ENCODE measurements at places on chromosomes 5 and 9.

- no peak for DNase-seq
Measured at GRCh38 chr9:130847306-130848217, 12.5 kb downstream of the ABL1 start.

GRCh38 chr5:181063514-181063913 lies 23.4 kb downstream of the BTNL9 start:
- no peak for DNase-seq

DNA sequence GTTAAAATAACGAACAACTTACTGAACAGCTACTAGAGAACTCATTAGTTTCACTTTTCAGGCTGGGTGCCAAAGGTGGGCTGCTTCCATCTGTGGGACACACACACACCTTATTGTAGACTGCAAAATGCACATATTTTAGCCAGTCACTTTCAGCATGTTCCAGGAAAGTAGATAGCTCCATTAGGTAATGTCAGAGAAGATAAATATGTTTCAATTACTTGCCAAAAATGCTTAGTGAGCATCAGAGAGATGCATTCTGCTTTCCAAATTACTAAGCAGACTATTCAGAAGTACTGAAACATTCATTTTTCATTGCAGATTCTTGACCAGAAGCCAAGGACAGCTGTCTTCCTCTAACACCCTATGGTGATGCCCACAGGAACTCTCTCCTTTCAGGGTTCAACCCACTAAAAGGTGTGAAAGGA lies 56.2 kb upstream of the APC start:
- DNase-seq, result no peak

GRCh38 chr5:175707751-175708375 lies 50.0 kb downstream of the HRH2 start:
- DNase-seq, result no peak

DNA sequence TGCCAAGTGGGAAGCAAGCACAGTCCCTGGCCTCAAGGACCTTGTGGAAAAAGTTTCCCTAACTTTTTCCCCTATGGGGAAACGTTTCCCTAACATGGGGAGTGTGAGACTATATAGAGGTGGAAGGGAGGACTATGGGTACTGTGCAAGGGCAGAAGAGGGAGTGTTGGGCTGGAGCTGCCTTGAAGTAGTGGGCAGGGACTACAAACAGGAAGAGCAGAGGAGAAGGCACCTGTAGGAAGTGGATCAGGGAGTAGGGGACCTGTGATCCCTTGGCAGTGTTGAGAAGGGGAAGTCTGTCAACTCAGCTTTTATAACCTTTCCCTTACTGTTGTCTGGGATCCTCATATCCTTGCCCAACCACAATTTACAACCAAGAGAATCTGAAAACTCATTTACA lies 1.4 kb downstream of the CMYA5 start:
- no peak for DNase-seq

- DNase-seq, result peak; percentile 21
Measured at GRCh38 chr9:107929443-107929842, 439.9 kb upstream of the KLF4 start.

GRCh38 chr9:72213906-72214305 lies 64.7 kb downstream of the GDA start:
- no peak for DNase-seq

GRCh38 chr5:89697581-89697980 lies 712.0 kb downstream of the CETN3 start:
- no peak for DNase-seq

GRCh38 chr9:120918931-120919842 lies 7.4 kb downstream of the TRAF1 start:
- no peak for DNase-seq

DNA sequence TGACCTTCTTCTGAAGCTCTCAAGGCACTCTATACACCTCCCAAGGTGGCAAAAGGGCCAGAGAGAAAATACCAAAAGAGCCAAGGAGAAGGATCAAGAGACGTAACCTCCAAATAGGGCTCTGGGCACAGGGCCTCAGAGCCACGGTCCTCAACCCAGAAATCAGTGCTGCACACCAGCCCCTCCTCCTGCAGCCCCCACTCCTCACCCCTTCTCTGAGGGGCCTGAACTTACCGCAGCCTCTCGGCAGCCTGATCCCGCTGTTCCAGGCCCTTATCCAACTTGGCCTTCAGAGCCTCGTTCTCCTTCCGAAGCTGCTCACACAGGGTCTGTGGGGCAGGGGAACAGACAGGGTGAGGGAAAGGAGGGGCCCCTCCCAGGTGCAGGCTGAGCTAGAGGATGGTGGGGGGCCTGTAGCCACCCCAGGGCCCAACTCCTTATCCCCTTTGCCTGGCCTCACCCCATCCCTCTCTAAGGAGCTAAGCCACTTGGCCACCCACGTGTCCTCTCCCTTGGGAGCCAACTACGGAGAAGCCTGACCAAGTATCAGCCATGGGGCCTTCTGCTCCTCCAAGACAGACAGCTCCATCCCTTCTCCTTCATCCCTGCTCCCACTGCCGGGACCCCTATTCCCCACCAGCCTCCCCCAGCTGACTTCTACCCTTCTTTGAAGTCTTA lies 28.8 kb downstream of the TNIP1 start:
- no peak for DNase-seq

GRCh38 chr9:133342570-133342969 lies 5.4 kb downstream of the MED22 start:
- no peak for DNase-seq

GRCh38 chr5:1652873-1653697 lies 129.3 kb upstream of the LPCAT1 start:
- DNase-seq, result no peak

DNA sequence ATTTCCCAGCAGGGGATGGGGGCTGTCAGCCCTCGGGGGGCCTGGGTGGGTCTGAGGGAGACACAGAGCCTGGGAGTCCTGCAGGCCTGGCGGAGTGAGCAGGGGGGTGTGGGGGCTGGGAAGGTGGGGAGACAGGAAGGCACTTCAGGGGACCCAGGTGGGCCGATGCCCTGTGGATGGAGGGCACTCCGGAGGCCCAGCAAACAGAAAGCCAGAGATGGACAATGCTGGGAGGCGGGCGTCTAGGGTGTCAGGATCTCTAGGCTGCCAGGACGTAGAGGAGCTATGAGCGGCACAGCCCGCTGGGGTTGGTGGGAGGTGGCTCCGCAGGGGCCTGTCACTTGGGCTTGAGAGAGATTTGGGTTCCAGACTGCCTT lies 87.6 kb upstream of the COL5A1 start:
- DNase-seq, result no peak

GRCh38 chr5:154523104-154523503 lies 45.1 kb upstream of the HAND1 start:
- no peak for DNase-seq

- DNase-seq, result no peak
Measured at GRCh38 chr9:137087409-137087925, 682 bp downstream of the MAN1B1 start.

DNA sequence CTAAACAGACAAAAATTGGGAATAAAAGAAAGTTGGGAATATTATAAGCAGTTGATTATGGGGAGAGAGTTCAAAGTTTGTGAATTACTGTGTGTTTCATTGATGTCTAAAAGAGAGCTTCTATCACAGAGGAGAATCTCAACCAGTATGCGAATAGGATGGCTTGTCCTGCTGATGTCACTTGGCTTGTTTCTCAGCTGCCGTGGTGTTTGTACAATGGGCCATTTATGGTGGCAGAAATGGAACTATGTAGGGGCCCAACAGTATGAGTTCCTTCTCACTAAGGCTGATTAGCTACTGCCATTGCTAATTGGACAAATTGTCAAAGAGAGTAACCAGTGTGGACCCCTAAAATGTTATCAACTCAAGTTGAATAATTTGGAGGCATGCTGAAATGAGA lies 103.9 kb downstream of the ST8SIA4 start:
- no peak for DNase-seq

Data from trophoblast cell (in vitro differentiated cells and primary cell).